ENCODE measurements at places on chromosomes 5 and 9.

DNA sequence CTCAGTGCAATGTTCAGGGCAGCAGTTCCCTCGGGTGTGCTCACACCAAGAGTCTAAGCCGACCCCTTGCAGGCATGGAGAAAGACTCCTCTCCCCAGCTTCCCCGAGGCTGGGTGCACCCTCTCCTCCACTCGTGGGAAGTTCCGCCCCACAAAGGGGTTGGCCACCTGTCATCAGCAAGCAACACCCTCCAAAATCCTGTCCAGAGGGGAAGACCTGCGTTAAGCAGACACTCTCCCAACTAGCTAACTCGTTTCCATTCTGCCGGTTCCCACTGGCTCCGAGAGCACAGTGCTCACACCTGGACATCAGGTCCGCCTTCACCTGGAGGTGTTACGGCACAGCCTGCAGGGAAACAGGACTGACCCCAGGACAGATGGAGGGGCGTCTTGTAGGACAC is 117.9 kb upstream of the IRX4 start:
- DNase-seq, result no peak

- no peak for DNase-seq
Observed at GRCh38 chr5:139513852-139514485, 31.4 kb upstream of the STING1 start.

DNA sequence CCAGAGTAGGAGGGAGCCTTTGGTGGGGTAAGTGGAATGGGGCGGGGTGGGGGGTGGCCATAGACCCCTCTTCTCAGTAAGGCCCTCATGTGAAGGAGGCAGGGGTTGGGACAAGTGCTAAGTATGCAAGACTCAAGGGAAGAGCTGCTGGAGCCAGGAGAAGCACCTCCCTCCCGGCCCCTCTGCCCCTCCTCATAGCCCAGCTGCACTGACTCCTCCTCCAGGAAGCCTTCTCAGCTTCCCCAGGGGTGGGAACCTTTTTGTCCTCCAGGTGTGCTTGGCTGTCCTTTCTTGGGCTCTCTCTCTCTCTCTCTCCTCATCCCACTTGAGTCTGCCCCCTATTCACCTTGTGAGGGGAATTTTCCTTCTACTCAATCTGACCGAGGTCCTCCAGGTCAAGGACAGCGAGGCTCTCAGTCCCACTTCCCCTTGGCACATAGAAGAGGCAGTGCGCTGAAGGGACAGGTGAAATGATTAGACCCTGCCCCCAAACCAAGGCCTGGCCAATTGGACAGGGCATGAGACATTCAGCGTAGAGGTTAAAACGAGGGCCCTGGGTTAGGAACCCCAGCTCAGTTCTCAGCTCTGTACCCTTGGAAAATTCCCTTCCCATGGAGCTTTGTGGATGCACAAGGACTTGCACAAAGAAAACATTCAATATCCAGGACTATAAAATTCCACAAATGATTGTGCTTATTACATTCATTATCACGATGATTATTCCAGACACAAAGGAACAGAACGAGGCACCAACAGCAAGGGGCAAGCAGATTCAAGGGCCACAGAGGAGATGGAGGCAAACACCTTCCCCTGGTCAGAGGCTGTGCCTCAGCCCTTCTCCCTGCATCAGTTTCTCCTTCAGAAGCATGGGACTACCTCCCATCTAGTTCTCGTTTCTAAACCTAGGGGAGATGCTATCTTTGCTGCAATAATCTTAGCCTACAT is 45.6 kb upstream of the IL17B start:
- DNase-seq, result no peak

GRCh38 chr5:160071516-160071915 is 47.7 kb downstream of the PWWP2A start:
- peak; percentile 79 for DNase-seq

DNA sequence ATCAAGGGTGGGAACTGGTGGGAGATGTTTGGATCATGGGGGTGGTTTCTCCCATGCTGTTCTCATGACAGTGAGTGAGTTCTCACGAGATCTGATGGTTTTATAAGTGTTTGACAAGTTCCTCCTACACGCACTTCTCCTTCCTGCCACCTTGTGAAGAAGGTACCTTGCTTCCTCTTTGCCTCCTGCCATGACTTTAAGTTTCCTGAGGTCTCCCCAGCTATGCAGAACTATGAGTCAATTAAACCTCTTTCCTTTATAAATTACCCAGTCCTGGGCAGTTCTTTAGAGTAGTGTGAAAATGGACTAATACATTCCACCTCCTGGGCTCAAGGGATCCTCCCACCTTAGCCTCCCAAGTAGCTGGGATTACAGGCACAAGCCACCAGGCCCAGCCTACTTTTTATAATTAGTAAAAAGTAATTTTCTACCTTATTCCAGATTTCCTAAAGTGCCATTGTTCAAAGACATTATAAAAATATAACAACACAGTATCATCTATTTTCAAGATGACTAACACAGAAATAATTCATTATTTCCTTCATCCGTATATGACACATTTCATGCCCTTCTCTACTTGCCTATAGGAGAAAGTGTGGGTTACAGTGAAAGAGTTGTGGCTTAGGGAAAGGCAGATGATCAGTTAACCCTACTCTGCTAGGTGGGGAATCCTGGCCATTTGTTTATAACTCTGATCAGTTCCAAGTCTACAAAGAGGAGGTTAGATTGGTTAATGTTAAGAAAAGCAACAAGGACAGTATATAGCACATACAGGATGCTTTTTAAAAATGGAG is 99.9 kb downstream of the TTC39B start:
- DNase-seq, result no peak

- no peak for DNase-seq
Observed at GRCh38 chr9:136621019-136621733, 41.5 kb upstream of the EGFL7 start.

GRCh38 chr9:76441551-76442322 is 17.2 kb upstream of the GCNT1 start:
- DNase-seq, result no peak

DNA sequence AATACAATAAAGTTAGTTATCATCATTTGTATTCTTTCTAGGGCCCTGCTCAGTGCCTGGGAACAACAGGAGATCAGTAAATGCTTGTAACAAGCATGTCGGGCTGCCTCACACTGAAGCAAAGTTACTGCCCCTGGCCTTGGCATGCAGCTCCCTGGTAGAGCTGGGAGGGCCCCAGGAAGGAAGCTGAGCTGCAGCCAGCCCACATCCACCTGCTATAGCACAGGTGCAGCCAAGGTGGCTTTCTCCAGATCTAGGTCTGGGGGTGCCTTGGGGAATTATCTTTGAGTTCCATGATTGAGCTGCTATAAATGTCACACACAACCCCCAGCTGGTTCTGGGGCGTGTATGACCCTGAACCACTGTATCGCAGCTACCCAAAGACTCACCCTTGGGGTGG is 293.4 kb upstream of the MSX2 start:
- no peak for DNase-seq

DNA sequence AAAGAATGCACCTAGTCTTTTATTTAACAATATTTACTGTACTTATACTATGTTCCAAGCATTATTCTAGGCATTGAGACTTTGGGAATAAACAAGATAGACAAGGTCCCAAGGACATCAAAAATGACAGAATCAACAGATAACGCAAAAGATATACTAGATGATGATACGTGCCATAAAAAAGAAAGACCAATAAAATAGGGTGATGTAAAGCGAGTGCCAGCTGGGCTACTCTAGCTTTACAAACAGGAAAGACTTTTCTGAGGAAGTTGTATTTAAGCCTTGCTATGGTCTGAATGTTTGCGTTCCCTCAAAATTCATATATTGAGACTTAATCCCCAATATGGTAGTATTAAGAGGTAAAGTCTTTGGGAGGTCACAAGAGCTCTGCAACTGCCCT is 310.2 kb upstream of the RGMB start:
- no peak for DNase-seq

DNA sequence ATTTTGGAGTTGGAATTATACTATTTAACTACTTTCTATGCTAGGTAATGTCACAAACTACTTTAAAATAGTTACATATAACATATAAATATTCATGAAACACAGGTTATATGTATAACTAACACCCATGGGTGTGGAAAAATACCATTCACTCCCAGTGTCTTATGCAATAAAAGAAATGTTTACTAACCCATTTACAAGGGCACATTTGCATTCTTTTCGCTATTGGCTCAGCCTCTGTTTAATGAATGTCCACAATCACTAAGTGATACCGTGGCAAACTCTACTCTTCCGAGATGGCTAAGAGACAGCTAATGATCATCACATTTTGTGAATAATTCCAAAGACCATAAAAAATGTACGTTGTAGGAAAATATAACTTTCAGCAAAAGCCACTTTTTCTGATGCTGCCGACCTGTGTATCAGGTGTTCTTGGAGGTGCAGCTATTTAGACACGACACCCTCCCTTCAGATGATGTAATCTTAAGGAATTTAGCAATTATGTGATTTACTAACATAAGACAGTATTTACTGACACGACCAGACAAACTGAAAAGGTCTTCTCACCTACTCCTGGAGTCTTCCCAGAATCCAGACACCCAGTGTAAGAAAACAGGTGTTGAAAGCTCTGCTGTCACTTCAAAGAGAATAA is 121.7 kb upstream of the FAM120A start:
- DNase-seq, result no peak

DNA sequence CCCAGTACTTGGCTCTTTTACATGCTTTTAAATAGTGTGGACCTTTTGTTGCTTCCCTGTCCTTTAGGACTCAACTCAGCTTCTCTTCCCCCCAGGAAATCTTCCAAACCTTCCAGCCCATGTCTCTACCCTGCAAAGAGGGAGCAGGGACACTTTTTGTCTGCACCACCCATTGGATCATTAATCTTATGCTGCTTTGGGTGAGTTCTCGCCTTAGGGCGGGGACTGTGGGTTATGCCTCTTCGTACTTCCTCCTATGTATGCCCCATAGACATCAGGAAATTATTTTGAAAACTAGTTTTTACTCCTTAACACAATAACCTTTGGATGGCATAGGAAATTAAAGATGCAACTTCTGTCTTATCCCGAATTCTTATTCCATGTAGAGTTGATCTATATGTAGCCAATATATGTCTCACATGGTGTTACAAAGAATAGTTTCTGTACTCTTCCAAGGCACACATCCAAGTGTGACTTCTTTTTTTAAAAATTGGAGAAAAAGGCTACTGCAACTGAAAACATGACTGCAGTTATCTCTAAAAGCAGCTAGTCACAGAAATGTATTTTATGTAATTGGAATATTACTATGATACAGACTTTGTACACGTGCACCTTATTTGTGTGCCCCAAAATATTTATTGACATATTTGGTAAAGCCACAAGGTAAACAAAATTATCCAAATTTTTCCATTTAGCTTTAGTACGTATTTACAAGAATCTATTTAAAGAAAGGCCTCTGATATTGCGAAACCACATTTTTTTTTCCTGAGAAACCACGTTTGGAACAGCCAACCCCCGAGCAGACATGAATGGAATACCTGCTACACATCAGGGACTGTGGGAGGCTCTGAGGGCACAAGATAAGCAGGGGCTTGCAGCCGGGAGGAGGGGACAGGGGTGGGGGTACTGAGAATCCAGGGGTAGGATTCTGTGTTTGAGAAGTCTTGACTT is 133.6 kb downstream of the WDR41 start:
- no peak for DNase-seq

- peak; percentile 27 for DNase-seq
Observed at GRCh38 chr9:111598733-111599091, 735 bp downstream of the PTGR1 start.

- peak; percentile 43 for DNase-seq
Observed at GRCh38 chr9:134165357-134166315, 1.3 kb upstream of the RNU6ATAC start.

DNA sequence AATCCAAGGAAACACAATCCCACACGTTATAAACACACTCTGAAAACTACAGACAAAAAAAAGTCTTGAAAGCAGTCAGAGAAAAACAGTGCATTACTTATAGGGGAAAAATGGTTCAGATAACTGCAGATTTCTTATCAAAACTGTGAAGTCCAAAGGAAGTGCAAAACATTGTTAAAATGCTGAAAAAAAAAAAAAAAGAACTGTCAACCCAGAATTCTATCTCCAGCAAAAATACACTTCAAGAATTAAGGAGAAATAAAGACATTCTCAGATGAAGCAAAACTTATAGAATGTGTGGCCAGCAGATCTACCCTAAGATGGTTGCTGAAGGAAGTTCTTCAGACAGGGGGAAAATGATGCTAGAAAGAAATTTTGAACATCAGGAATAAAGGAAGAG is 40.4 kb downstream of the ADAMTS2 start:
- DNase-seq, result no peak

- no peak for DNase-seq
Observed at GRCh38 chr9:20823051-20823450, 139.0 kb downstream of the FOCAD start.

DNA sequence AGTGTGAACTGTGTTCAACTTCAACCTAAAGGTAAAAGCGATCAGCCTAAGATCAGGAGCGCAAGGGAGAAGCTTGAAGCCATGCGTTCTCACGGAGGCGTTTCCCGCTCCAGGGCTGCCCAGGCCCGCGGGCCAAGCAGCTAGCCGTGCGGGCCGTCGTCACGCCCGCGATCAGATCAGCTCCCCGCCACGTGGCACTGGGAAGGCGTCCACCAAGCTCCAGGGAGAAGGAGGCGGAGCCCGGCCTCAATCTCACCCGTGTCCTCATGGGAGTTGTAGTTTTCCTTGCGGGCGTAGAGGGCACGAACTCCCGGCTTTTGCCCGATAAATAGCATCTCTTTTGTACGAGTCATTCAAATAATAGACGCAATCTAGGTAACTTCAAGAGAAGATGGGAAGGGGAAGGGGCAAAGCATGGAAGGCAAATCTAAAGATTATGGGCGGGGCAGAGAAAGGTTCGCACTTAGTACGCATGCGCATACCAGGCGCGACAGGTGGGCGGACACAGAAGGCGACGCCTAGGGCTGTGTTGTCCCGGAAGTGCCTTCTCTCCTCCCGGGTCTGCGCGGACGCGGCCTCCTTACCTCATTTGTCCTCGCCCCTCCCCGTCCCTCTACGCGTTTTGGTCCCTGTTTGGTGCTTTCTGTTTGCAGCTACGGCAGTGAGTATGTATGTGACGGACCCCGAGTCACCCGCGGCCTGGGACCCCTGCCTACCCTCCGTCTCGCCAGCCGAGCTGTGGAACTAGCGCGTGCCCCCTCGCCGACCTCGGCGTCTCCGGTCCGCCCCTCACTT is 40.8 kb upstream of the ZCCHC7 start:
- DNase-seq, result peak; percentile 94

DNA sequence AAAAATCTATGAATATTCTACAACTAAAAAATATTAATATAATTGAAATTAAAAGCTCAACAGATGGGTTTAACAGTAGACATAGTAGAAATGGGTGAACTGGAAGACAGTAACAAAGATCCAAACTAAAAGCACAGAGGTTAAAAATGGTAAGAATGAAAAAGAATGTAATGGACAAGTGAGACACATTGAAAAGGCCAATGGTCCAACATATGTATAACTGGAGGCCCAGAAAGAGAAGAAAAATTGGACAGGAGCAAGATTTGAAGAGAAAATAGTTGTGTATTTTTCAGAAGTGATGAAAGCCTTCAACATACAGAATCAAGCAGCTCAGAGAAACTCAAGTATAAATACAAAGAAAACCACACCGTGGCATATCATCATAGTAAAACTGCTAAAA is 58.6 kb downstream of the PCDHGC5 start:
- DNase-seq, result no peak
